Stimulated activated CD8-positive, alpha-beta memory T cell treated with anti-CD3 and anti-CD28 coated beads, Interleukin-4, amount 100 ng/mL, for 4 hours (primary cell): ENCODE measurements at places on chromosomes 7 and 10.

DNA sequence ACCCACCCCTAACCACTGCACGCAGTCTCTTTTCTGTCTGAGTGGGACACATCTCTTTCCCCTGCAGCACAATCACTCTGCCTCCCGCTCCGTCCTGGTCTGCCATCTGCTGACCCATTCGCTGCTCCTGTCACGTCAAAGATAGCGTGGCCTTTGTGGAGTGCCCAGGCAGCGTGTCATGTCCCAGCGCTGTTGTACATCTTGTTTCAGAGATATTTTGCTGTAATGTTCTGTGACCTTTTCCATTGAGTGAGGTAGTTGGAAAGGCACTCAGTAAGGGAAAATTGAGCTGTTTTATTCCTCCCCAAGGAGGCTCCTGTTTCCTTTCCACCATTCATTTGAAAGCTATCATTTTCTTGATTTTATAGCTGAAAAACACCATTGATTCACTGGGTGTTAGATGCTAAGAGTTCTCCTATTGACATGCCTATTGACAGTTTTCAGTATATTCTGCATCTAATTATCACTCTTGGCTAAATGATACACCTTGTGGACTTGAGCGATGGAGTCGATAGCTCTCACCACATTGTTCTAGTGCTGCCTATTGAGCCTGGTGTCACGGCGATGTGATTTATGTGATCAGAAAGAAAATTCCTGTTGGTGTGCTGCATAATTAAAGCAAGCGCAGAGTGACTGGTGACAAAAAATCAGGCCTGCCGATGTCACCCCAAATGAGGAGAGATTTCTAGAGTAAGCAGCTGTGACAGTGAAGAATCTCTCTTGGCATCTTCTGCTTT, 372.6 kb downstream of the LRMDA start:
- DNase-seq = no peak

DNA sequence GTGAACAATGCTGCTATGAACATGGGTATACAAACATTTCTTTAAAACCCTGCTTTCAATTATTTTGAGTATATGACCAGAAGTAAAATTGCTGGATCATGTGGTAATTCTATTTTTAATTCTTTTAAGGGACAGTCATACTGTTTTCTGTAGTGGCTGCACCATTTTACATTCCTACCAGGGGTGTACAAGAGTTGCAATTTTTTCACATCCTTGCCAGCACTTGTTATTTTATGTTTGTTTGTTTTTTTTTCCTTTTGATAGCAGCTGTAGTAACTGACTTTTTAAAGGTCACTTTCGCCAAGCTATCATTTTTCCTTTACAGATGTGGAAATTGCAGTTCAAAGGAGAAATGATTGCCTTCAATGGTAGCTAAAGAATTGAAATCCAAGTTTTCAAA, 99.5 kb downstream of the GPR85 start:
- DNase-seq = no peak

DNA sequence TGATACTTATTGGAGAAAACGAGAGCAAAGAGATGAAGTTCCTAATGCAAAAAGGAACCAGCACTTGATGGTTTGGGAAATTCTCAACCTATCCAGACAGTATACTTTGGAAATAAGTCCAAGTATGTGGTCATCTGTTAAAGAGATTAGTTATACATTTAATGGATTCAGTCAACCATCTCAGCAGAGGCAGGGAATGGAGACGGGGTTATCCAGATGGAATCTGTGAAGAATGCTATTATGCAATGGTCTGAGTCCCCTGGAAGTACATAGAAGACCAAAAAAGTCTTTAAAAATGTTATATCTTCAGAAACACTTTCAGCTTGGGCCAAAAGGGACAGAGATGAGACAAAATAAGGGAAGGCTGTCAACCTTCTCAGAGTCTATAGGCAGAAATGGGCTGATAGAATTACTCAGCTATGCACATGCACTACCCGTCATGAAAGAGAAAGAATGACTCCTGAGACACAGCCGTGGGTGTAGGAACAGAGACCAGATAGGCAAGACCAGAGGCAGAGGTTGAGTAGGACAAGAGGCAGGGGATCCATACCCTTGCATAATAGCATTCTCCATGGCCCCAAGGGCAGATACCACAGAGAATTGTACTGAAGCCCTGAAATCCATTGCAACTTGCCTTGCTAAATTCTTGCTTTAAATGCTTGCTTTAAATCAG, 738.8 kb upstream of the POT1 start:
- DNase-seq = no peak

- DNase-seq = no peak
These were observed 132.7 kb downstream of the ELAPOR2 start for GRCh38 chr7:86926732-86927131.

DNA sequence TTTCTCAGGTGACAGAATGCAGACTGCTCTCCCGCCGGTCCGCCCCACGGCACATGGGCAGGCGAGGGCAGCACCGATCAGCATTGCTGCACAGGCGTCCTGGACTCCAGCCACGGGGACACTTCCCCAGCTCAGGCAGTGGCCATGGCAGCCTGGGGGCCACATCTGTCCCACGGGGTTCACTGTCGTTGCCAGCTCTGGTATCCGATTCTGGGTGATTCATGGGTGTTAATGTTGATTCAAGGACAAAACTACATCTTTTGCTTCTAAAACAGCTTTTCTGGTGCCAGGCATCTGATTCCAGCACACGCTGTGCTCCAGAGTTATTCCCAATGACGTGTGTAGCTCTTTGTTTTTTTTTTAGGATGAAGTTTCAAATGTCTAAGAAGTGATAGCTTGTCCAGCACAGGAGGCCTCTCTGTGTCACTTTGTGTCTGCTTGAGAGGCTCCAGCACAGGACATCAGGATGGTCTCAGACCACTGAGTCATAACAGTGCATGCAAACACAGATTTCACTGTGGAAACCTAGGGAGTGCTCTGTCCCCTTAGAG, 218.0 kb downstream of the WDR37 start:
- no peak for DNase-seq

DNA sequence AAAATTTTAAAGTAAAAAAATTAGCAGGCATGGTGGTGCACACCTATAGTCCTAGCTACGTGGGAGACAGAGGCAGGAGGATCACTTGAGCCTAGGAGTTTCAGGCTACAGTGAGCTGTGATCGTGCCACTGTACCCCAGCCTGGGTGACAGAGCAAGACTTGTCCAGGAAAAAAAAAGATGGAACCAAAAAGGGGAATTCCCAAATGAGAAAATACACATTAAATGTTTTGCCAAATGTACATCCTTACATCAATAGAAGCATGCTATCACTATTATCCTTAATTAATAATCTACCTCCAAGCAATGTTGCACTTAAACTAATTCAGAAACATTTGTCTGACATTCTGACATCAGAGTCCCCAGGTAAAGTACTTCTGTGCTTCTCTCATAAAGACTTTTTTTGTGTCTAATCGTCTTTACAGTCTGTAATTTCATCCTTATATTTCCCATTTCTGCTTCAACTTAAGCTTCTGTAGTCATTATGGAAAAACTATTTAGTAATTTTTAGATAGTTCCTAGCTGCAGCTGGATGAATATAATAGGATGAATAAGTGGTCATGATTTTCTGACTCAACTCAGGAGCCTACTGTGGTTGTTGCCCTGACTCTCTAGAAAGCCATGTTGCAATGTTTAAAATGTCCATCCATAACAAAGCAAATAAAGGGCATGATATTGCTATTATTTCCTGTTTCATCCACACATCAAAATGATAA, 57.7 kb downstream of the MYPN start:
- DNase-seq = no peak

- no peak for DNase-seq
These were observed 160.2 kb downstream of the IPMK start for GRCh38 chr10:58107506-58107905.

GRCh38 chr10:117734731-117735405, 192.3 kb downstream of the EMX2 start:
- DNase-seq = no peak

DNA sequence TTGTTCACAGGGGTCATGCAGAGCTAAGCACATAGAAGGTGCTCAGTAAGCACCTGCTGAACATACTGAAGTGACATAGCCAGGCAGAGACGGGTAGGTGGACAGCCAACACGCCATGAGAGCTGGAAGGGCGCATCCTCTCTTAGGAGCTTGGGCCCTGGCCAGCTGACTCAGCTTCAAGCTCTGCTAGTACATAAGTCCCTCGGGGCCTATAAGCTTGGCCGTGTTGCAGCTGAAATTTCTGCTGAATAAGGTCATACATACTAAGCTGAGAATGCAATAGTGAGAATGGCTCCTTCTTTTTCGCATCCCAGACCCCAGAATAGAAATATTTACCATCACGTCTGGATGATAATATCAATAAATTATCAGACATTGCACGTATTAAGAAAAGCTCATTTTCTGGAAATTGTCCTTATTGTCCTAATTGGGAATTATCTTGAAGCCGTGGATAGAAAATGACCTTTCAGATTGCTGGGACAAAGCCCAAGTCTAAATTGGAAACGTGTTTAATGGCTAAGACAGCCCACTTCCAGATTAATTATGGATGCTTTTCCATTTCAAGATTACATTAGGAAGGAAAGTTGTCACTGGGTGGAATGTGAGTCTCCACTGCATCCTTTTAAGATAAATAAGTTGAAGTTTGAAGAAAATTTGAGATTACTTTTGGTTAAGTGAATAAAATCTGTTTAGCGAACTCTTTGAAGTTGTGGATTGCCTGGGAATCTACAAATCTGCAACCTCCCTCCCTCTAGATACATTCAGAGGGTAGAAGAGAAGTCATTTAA, 287.1 kb upstream of the C7orf33 start:
- DNase-seq = no peak

DNA sequence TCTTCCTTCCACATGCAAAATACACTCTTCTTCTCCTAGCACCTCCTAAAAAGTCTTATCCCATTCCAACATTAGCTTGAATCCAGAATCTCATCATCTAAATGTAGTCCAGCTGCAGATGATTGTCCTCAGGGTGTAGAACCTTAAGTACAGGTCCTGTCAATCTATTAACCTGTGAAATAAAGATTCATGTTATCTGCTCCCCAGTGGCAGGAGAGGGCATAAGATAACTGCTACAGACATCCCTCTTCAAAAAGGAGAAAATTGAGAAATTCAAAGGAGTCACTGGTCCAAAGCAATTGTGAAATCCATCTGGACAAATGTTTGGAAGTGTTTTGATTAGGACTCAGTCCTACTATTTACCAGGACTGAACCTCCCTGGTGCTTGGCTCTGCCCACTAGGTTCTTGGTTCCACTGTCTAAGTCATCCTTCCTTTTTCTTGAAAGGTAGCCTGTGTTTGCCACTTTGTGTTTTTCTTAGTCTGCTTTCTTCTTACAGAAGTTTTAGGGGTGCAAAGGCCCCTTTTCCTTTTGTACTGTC, 96.2 kb downstream of the ADD3 start:
- no peak for DNase-seq

DNA sequence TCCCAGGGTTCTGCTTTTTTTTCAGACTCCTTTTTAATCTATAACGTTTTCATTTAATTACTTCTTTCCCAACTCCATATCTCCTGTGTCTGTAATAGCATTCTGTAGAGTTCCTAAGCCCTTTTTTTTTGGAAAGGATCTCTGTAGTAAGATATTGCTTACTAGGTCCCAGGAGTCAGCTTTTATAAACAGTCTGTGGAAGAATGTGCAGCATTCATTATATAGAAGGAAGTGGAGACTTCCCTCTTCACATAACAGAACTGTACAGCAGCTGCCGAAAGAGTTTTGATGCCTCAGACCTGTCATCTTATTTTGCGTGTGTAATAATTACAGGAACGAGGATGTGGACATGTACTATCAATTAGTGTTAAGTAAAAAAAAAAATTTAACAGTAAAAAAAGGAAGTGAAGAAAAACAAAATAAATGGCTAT, 7.4 kb upstream of the STEAP4 start:
- DNase-seq = no peak

DNA sequence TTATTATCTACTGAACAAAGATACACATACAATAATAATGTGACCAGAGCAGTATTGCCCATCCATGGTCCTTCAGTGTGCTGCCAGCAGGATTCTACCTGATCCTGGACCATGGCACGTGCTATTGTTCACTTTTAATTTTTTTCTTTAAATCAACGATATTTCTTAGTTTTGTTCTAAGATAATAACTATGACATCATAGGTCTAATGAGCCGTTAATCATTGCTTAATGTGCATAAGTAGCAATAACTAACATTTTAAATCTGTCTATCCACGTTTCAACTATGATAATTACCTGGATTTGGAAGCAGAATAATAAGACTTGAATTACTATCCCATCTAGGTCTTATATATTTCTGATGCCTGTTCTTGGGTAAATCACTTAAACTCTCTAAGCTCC, 253.8 kb downstream of the SORCS1 start:
- DNase-seq = no peak

DNA sequence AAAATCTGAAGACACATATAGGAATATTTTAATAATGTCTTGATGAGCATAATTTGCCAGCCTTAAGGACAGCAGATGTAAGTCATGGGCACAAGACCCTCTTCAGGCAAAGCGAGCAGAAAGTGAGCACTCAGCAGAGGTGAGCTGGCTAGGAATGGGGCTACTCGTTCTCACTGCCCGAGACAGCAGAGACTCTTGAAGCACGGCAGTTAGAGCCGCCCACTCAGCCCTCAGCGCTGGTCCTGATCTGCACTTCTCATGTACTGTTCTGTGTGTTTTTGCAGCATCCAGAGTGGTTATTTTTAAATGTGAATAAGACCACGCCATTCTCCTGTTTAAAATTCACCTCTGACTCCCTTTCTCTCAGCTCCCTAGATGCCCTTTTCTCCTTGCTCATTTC, 65.3 kb downstream of the GFRA1 start:
- DNase-seq = no peak

DNA sequence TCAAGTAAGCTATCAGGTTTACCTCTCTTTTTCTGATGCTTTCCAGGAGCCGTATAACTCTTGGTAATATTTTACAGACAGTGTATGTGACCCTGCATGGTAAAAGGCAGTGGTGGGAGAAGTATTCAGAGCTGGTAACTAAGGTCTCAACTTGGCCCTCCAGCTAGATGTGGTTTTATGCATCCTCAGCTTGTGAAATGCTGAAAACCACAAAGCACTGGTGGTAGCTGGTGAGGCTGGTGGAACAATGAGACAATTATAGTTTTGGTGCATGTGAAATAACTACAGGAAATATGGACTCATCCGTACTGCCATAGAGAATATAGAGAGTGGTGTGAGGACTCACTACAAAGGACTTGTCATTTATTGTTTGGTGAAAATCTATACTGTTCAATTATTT, 383.0 kb upstream of the PCDH15 start:
- no peak for DNase-seq

- no peak for DNase-seq
These were observed 40.9 kb downstream of the NSUN6 start for GRCh38 chr10:18610517-18610916.

DNA sequence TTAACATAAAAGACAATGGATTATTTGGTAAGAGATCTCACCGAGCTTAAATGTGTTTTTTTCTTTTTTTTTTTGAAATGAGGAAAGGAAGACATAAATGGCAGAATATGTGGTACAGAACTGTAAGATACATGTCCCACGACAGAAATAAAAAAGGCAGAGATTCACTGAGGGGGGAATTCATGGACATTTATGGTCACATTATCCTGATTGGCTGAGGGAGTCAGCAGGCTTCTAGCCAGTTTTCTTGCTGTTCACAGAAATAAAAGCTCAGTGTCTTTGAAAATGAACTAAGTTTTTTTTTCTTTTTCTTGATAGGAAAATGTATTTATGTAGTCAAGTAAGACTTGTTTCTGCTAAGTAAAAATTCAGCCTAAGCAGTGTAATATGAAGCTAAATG, 8.2 kb upstream of the FAS start:
- DNase-seq = no peak
